Activated naive CD4-positive, alpha-beta T cell (primary cell): ENCODE measurements at places on chromosomes 5 and 9.

DNA sequence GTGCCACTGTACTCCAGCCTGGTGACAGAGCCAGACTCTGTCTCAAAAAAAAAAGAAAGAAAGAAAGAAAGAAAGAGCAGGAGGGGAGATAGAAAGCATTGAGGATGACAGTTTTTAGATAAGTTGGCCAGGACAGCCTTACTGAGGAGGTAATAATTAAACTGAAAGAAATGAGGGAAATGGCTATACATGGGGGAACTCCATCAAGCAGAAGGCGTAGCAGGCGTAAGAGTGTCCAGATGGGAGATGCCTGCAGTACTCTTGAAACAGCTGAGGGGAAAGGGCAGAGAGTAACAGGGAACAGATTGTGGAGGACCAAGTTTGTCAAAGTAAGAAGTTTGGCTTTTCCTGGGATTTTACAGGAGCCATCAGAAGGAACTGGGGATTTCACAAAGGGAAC, 57.5 kb downstream of the HMGCS1 start:
- no peak for DNase-seq

DNA sequence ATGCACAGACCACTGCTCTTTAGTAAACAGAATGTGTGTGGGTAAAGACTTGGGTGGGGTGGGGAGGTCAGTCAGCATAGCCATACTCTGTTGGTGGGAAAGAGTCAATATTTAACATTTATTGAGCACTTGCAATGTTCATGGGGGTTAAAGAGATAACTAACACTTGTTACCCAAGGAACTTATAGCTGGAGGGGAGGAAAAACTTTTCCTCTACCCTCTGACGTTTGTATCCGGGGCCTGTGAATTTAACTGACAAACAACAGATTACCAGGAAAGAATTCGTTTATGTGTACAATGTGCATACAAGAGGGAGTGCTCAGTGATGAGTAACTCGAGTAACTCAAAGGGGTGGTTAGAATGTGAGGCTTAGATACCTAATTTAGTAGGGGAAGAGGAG, 6.8 kb upstream of the CLINT1 start:
- DNase-seq: no peak

GRCh38 chr5:120297616-120298015, 166.5 kb upstream of the PRR16 start:
- DNase-seq: no peak

DNA sequence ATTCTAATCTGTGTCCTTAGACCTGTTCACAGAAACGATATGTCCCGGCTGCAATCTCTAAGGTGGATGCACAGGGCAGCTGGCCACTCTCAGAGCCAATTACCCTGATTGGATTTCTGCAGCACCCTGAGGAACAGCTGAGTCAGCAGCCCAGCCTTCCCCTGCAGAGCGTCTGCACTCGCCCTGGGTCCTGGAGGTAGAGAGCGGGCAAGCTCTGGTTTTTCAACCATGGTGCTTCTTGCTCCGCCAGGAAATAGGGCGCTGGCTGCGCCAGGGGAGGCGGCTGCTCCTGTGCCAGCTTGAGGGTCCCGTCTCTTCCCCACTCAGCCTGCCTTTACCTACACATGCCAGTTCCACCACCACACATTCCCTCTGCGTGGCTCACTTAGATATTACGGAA, 19.2 kb downstream of the NDUFS6 start:
- DNase-seq: no peak

DNA sequence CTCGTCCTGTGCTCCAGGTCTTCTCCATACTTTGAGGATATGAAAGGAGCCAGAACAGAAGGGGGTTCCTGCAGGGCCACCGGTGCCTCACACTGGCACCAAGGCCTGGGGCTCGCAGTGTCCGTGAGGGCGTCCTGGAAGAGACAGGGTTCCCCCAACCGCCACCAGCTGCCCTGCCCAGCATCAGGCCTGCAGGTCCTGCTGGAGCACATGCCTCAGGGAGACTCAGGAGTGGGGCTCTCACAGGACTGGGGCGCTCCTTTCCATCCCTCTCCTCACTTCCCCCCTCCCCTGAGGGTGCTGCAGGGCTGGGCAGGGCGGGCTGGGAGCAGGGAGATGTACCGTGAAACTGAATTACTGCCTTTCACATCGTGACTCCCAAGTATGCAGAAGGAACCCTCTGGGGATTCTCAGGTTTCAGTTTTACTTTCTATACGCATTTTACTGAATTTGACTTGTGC, 31.7 kb downstream of the CEP72 start:
- no peak for DNase-seq

GRCh38 chr5:123700624-123701287, 188.8 kb downstream of the CSNK1G3 start:
- DNase-seq: no peak

DNA sequence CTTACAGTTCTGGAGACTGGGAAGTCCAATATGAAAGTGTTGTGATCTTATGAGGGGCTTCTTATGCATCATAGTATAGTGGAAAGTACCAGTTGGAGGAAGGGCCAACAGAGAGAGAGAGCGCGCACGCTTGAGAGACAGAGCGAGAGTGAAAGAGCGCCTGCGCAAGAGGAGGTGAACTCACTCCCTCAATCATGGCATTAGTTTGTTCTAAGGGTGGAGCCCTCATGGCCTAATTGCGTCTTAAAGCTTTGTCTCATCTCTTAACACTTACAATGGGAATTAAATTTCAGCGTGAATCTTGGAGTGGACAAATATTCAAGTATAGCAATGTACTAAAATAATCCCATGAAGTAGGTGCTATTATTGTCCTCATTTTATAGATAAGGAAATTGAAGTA, 303.2 kb downstream of the OSTF1 start:
- DNase-seq: no peak

DNA sequence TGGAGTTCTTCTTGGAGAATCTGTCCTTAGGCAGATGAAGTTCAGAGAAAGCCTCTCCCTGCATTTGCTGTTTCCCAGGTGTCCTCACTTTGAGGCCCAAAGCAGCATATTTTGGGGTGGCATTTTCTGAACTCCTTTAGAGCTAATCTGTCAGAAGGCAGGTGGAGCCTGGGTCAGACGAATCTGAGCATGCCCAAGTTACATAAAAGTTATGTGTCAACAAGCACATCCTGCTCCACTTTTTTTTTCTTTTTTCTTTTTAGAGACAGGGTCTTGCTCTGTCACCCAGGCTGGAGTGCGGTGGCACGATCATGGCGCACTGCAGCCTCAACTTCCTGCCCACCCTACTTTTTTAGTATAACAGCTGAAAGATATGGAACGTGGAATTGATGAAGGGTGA, 41.3 kb upstream of the HSPA9 start:
- no peak for DNase-seq
